ENCODE measurements at places on chromosomes 16 and 17.

DNA sequence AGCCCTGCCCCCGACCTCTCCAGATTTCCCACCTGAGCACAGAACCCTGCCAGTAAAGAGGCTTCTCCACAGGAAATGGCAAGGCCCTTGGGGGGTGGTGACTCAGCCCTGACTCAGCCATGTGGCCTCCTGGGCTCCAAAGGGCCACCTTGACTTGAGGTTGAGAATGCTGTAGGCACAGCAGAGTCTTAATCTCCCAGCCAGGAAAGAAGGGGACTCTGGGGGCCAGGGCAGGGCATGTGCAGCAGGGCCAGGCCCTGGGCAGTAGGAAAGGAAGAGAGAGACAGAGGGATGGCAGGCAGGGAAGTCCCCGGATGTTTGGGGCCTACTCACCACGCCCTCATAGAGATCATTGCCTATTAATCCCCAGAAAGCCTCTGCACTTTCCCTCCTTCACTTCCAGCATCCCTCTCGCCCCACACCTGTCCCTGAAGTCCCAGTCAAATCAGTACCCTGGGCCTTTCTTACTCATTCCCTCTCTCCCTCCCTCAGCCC lies 4.8 kb upstream of the ITGA3 start:
- no peak for DNase-seq

- DNase-seq, result no peak
Observed at GRCh38 chr17:4968486-4969046, 949 bp upstream of the SPAG7 start.

DNA sequence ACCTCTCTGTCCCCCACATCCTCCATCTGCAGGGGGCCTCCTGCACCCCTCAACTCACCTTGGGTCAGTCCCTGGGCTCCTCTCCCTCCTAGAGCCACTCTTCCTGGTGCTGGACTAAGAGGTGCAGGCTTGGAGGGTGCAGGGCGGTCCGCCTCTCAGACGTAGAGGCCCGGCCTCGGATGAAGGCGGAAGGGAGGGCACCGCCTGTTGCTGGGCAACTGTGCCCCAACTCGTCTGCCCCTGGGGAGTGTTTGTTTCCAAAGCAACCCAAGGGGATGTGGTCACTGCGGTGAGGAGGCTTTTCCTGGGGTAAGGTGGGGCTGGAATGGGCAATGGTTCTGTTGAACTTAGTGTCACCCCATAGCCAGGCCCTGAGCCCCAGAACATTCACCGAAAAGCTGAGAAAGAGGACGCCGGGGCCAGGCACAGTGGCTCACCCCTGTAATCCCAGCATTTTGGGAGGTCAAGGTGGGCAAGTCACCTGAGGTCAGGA lies at the start of gene C16orf54:
Gene C16orf54 (minus strand): TSS at position 138 of the 493 bp plus-strand sequence. CDS start 1,039 bp downstream, outside the sequence.
- DNase-seq, result peak; percentile 87

DNA sequence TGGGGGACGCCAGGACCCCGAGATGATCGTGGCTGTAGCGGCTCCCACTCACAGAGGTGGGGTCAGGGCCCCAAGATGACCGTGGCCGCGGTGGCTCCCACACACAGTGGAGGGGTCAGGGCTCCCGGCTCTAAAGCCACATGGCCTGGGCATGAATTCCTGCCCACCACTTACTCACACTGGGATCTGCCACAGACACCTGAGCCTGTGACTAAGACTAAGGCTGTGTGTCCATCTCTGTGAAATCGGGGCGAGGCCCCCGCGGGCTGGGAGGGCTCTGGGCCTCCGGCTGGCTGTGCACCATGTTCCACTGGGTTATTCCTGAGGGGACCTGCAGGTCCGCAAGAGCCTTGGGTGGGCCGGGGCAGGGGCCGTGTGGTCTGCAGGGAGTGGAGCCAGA lies 18.5 kb downstream of the ZFPM1 start:
- DNase-seq, result no peak

DNA sequence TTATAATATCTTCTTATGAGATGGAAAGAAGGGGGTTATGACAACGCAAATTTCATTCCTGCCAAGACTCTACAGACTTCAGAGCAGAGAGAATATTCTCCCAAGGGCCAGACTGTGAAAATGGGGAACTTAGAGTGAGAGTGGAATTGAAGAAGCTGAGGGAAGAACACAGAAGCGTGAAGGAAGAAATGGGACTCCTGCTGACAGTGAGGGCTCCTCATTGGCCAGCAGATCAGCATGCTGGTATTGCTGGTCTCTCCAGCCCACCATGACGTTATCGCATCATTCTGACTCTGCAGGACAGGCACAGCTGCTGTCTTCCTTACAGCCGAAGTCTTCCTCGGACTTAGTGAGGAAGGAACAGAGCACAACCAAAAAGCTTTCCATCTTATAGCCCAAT lies 24.3 kb downstream of the CCL4 start:
- no peak for DNase-seq

GRCh38 chr17:17732892-17733670 lies 51.8 kb downstream of the RAI1 start:
- DNase-seq, result no peak

GRCh38 chr16:12511708-12512107 lies 292.0 kb downstream of the CPPED1 start:
- DNase-seq, result no peak

DNA sequence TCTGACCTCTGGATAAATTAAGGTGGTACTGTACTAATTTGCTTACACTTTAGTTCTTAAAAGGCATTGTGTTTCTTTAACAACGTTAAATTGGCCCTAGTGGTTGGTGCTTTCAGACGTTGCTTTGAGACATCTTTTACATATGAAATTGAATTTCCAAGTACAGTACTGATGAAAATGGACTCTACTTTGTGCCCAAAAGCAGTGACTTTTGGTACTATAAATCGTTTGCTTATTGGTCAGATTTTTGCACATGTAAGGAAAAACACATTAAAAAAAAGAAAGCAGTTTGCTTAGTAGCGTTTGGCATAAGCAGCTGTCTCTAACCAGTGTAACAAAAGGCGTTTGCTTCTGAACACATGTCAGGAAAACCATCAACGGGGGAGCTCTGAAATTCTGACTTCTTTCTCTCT lies 139.6 kb downstream of the CDK5R1 start:
- DNase-seq, result no peak

DNA sequence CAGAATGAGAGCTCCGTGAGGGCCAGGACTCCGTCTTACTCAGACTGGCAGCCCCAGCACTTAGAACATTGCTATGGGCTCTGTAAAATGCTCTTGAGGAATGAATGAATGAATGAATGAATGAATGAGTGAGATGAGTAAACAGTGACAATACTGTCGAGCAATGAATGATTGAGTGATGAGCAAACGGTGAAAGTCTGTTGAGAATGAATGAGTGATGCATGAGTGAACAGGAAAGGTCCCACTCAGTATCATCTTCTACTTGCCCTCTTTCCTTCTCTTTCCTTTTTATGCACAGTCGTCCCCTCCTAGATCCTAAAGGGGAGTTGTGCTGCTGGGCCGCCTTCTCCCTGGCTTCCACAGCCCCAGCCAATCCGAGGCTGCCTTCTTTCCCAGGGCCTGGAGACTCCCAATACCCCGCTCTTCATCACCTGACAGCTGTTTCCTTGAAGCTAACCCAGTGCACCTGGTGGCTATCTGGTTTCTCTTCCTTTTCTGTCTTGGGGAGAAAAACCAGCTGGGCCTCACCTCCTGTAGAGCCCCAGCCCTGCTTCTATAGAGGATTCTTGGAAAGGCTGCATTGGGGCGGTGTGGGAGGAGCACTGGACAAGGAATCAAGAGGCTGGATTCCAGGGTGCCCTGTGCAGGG lies 32.7 kb upstream of the CACNG1 start:
- no peak for DNase-seq

GRCh38 chr16:11370084-11370931 lies 25.0 kb downstream of the RMI2 start:
- no peak for DNase-seq

GRCh38 chr16:86725401-86725800 lies 147.1 kb downstream of the FOXL1 start:
- no peak for DNase-seq

DNA sequence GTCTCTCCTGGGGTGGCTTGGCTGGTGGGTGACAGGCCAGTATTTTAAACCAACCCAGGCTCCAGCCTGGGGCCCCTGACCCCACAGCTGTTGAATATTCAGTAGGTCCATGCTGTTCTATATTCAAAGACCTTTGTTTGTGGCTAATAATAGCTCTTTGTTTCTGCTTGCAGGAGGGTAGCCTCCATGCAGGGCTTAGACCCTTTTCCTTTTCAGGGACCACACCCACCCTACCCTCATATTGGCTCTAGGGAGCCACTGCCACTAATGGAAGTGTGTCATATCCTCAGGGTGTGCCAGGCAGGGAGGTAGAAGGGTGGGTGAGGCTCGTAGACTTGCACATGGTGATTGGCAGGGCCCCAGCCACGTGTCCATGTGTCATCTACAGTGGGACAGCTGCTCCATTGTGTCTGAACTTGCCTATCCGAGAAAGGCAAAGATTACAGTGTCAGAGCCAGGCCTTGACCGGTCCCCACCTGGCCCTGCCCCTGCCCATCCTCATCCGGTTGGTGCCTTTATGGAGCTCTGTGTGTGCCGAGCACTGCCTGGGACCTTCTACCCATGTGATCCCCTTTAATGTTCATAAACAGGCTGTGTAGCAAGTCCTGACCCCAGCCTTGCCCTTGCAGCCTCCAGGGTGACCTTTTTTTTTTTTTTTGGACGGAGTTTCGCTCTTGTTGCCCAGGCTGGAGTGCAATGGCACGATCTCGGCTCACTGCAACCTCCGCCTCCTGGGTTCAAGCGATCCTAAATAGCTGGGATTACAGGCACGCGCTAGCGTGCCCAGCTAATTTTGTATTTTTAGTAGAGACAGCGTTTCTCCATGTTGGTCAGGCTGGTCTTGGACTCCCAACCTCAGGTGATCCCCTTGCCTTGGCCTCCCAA lies 22.1 kb downstream of the TMC7 start:
- DNase-seq, result no peak

- no peak for DNase-seq
Observed at GRCh38 chr17:60171753-60172079, 21.9 kb downstream of the CA4 start.
